Muscle of back (tissue), 13 donors: ENCODE measurements at places on chromosomes 2 and 18.

GRCh38 chr2:21981127-21981526, 857.4 kb downstream of the TDRD15 start:
- DNase-seq, result no peak

DNA sequence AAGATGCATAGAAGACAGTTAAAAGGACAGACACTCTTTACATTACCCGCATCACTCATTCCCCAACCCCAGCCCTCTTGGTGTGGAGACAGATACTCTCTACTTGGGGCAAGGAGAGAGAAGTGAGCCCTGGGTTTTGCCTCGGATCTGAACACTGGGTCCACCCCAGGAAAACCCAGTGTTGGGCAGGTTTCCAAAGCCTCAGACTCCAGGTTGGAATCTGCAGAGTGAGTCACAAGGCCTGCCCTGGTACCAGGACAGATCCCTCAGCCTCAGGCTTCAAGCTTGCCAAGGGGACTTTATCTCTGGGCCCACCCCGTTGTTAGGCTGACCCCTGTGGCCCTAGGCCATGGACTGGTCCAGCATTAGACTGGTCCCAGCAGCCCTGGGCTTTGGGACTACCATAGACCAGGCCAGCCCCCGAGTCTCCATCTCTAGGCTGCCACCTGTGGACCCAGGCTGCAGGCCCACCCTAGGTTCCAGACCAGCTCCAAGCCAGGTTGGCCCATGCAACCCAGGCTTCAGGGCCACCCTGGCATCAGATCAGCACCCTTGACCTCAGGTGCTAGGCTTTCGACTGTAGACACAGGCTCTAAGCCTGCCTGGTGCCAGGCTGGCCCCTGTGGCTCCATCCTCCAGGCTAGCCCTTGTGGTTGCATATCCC, 112.8 kb downstream of the GULP1 start:
- DNase-seq, result no peak

GRCh38 chr2:202344178-202344577, 31.9 kb upstream of the BMPR2 start:
- no peak for DNase-seq

DNA sequence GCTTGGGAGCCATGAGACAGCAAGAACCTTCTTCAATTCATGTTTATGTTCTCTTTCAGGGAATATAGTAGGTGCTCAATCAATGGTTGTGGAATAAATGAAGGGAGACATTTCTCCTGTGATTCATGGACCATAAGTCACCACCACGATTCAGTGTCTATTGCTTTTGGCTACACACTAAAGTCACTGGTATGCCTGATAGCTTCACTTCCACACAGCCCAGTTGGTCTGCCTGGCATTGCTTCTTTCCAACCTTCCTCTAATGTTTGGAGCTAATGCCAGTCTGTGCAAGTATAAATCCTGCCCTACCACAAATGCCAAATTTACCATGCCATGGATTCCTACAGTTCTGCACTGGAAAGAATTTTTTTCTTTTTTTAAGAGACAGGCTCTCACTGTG, 1.3 kb upstream of the CXCR1 start:
- DNase-seq, result no peak

DNA sequence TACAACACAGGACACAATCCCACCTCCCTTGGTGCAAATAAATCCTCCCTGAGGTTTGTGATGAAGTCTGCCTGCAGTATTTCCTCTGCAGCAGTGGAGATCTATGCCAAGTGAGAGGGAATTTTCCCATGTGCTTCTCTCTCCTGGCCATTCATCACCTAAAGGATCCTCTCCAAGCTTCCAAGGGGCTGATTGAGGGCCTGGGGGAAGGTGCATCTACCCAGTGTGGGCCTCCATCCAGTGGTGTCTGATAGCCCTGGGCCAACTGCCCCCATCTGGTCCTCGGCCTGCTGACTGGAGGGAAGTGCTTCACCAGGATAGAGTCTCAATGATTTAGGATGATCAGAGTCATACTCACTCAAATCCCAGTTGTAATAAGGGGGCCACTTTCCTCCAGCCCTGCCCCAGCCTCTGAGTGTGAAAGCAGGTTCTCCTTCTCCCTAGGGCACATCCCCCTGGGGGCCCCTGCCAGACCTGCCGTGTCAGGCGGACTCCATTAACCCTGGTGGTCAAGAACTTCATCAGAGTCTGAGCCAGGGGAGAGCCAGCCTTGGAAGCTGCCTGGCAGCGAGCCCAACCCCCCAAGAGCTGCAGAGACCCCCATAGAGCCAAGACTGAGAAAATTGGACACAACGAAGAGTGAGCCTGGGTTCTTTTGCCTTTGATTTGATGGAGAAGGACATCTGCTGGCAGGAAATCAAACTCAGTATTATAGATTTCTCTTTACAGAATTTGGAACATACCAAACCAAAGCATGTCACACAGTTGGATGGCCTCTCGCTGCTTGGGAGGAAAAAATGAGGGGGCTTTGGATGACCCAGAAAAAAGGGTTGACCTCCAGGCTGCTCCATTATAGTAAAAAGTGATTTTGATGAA, 509.6 kb downstream of the CMPK2 start:
- peak; percentile 36 for DNase-seq

DNA sequence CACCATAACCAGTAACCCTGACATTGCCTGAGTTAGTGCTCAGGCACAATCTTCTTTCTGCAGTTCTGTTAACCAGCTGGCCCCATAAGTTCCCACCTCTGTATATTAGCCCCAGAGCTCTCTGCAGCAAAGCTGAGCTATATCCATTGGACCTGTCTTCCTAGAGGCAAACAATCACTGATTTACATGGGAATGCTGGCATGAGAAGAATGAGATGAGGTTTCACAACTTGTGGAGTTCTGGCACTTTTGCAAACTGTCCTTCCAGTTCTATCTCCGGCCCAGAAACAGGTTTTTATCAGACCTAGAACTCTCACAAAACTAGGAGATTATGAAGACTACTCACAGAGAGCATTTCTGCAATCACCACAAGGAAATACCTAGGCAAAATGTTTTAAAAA, 7.9 kb upstream of the CCBE1 start:
- no peak for DNase-seq
